ENCODE measurements at places on chromosomes 11 and 22.

DNA sequence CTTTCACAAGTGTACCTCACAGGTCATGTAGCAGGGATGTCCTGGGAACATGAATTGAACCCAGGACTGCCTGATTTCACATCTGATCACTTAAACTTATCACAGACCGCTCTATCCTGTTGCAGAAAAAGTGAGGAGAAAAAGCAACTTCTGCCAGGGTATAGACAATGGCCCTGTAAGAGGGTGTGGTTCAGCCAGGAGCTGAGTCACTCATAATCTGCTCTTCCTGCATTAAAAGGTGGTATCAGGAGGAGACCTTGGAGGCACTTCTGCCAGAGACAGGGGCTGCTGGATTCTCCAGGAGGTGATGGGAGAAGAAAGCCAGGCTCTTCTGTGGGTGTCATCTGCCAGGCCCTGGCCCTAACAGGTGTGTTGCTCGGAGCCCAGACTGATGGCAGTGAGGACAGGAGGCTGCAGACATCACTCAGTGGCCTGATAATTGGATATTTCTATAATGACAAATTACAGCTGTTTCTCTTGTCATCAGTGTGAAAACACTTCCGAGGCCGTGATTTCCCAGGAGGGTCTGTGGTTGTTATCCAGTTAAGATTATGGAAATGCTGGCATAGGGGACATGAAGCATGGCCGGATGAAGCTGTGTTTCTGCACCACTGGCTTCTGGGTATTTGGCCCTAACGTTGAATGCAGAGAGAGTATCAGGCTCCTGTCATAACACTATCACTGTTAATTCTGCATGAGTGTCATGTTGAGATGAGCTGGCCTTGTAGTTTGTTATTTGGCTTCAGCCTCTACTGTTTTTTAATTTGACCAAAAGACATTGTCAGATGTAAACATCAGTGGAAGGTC, 125.1 kb upstream of the ZBED5 start:
- no peak for DNase-seq

DNA sequence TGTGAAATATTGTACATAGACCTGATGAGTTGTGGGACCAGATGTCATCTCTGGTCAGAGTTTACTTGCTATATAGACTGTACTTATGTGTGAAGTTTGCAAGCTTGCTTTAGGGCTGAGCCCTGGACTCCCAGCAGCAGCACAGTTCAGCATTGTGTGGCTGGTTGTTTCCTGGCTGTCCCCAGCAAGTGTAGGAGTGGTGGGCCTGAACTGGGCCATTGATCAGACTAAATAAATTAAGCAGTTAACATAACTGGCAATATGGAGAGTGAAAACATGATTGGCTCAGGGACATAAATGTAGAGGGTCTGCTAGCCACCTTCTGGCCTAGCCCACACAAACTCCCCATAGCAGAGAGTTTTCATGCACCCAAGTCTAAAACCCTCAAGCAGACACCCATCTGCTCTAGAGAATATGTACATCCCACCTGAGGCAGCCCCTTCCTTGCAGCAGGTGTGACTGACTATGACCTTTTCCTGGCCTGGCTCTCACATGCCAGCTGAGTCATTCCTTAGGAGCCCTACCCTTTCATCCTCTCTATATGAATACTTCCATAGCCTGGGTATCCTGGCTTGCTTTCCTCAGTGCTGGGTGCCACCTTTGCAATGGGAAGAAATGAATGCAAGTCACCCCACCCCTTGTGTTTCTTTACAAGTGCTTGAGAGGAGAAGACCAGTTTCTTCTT, 12.3 kb downstream of the PIK3IP1 start:
- no peak for DNase-seq

DNA sequence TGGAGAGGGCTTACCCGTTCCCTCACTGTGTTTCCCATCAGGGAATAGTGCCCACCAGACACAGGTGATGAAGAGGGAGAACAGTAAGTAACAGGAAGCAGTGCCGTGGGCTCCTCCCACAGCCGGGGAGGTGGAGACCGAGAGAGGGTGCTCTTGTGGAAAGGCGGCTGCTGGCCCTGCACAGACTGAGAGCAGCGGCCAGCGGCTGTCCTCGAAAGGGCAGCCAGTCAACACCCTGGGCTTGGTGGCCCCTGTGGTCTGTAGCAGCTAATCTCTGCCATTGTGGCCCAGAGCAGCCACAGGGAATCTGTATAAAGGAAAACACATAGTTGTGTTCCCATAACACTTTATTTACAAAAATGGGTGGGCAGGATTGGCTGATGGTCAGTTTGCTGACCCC, 121.9 kb downstream of the TBC1D22A start:
- DNase-seq = no peak

DNA sequence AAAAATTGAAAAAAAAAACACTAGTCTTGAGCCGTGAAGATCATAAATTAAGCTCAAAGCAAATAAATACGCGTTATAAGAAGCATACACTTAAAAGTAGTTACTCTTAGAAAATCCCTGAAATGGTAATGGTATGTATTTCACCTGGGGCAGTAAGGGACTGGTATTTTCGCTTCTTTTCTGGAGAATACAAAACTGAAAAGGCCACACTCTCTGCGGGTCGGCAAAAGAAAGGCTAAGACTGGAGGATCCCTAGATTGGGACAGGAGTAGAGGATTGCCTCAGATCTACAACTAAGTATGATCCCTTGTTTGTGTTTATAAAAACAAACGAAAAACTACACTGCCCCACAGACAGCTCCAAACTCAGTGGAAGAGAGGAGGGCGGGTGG, 617 bp downstream of the TSG101 start:
- peak; percentile 33 for DNase-seq

- peak; percentile 94 for DNase-seq
Observed at GRCh38 chr11:30488304-30488998, 97.7 kb downstream of the MPPED2 start.

GRCh38 chr11:2745511-2745910, 45.7 kb upstream of the KCNQ1OT1 start:
- no peak for DNase-seq

DNA sequence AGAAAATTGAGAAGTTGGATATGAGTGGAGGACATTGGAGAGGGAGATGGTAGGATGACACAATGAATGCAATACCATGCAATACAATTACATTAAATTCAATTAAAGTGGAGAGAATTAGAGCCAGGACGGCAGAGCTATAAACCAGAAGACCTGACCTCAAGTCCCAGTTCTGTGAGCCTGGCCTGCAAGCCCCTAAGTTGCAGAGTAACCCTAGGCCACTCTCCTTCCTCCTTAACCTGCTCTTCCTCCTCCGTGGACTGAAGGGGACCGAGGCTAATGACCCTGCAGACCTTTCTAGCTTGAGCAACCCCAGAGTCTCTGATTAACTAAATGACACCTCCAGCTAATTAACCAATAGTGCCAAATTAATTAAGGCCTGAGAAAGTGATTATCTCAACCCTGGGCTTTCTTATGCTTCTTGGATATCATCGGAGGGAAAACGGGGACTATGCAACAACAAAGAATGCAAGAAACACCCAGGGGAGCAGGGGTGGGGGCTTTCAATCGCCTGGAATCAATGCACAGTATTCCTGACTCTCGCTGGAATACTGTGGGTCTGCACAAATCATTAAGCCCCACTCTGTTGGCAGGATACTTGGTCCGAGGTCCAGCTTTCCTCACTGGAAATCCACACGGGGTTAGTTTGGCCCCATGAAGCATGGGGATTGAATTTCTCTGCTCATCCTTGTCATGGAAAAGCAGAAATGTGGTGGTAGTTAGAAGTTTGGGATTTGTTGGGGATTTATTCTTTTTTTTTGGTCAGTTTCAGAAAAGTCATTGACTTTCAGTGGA, 548.3 kb downstream of the MN1 start:
- no peak for DNase-seq

DNA sequence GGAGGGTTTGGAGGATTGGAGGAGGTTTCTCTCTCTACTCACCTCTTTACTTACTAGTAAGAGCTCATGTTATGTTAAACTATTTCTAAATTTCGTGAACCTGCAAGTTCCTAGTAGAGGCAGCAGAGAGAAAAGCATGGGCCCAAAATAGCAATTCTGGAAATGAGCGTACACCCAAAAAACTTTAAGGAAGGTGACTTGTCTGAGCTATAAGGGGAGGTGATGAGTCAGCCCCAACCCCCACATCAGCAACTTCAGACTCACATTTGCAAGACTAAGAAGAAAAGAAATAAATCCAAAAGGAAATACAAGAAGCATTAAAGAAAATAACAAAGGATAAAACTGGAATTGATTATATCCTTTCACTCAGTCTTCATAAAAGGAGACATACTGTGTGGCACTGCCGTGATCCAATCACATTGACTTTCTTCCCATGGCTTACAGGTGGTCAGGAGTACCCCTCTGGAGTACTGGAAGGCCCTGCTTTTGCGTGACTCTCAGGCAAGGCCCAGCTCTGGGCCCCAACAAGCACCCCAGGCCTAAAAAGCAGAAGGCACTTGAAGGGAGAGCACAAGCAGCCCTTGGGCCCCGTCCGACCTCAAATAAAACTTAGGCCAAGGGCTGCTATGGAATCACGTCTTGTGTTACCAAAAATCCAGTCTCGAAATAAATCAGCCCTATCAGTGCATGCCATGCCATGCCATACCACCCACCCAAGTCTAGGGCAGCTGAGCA, 14.3 kb downstream of the PACSIN2 start:
- DNase-seq = no peak

DNA sequence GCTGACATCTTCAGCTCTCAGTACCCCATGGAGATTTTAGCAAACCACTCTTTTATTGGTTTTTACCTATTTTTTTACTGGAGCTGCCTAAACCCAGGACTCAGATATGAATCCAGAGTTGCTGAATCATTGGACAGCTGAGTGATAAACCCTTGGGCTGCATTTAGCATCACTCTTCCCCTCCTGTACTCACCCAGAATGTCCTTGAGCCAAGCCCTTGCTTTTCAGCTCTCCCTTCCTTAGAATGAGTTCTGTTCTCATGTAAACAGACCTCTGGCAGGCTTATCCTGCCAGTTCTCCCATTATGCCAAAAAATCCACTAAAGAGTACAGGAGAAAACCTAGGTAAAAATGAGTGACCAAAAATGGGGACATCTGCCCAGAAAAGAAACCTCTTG, 200.1 kb upstream of the POU2AF2 start:
- DNase-seq = no peak

DNA sequence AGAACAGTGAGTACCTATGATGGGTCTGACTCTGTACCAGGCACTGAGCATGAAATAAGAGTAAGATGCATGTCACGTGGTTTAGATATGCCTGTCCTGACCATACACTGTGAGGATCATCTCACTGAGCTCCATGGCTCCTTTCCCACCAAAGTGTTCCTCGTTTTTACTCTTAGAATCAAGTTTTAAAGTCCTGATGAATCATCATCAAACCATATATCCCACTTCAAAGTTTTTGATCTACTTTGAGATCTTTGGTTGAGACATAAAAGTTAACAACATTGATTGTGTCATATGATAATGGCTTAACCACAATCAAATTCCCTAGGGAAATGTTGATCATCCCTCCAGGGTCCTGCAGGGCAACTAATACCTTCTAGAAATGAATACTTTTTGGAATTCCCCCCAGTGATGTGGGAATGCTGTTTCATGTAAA, 12.8 kb downstream of the ETS1 start:
- DNase-seq = peak; percentile 22

DNA sequence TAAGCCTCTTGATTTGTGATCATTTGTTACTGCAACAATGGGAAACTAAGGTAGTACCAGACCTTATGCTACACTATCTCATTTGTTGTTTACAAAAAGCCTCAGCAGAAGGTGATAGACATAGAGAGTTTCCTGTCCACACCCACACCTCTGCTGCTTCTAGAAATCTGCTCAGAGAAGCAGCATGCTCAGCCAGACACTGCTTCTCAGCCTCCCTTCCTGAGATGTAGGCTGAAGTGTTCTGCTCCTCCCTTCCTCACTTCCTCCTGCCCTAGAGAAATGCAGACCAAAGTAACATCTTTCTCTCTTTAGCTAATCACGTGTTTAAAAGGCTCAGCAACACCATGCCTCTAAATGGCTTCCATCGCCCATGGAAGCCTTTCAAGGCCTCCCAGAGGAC, 88.4 kb downstream of the SLC1A2 start:
- DNase-seq = no peak

DNA sequence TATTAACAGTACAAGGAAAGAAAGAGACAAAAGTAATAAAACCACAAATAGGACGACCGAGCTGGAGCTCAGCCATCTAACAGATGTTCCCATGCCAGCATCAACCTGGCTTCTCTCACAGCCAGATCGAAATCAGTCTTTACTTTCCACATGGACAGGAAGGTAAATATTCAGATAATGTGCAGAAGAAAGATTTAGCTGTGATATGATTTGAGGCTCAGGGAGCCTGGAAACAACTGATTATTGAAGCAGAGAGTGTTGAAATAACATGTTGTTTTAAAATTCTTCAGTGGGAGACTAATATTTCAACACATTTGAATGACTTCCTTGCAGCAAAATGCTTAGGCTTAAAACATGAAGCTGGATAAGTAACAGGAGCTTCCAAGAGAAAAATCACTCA, 546.8 kb downstream of the ETS1 start:
- DNase-seq = peak; percentile 71

Data from choroid plexus epithelial cell (primary cell).